Mononuclear cell (primary cell): ENCODE measurements at places on chromosomes 3 and 15. TPM values are rescaled to one million over a fixed set of nuclear protein-coding genes. Genes with fewer than 3 reads are reported as not detected.

Gene FOXP1
- 455 TPM for total RNA-seq

Gene MAP6D1
- total RNA-seq: 3.8 TPM

Gene C15orf62
- total RNA-seq: 0.73 TPM

Gene ATP13A4
- 1.2 TPM for total RNA-seq

Gene DCLK3
- under 0.01 TPM for total RNA-seq
